ENCODE measurements at places on chromosomes 7 and 10.

DNA sequence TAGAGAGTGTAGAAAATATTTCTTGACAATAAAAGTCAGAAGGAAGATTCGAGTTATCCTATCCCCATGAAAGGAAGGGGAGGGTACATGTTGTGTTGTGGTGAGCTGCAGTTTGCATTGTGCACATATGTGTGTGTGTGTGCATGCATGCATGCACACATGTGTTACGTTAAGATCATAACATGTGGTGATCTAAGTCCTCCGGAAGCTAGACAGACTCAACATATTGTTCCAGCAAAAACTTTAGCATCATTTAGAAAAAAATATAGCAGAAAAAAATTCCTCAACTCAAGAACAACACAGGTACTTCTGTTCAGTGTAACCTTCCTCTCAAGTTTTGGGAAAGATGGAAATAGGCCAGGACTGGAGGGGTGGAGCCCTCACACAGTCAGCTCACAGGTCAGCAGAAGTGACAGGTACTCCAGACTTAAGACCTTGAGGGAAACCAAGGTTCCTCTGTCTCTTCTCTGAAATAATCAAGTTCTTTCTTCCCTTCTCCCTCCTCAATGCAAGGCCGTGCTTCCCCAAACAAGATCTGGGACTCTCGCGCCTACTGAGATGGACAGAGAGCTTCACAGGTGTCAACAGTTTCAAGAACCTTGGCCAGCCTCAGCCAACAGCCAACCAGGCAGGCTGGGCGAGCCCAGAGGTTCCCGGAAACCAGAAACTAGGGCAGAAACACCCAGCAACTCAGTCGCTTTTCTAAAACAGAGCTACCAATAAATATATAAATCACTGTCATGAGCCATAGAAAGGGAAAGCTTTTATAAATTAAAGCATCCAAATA, 205.2 kb downstream of the FAM107B start:
- no peak for DNase-seq

GRCh38 chr7:75629044-75629443, 109.7 kb downstream of the HIP1 start:
- no peak for DNase-seq

GRCh38 chr10:31669357-31669756, 259.3 kb downstream of the ARHGAP12 start:
- DNase-seq: no peak

GRCh38 chr10:46094197-46094500, 48.1 kb upstream of the MSMB start:
- no peak for DNase-seq

- DNase-seq: no peak
These were observed 36.6 kb downstream of the SIRT1 start for GRCh38 chr10:67921065-67921464.

GRCh38 chr7:22732556-22733126, 5.6 kb downstream of the IL6 start:
- no peak for DNase-seq

- DNase-seq: peak; percentile 28
These were observed 361.1 kb upstream of the IGFBP3 start for GRCh38 chr7:46282155-46282554.

DNA sequence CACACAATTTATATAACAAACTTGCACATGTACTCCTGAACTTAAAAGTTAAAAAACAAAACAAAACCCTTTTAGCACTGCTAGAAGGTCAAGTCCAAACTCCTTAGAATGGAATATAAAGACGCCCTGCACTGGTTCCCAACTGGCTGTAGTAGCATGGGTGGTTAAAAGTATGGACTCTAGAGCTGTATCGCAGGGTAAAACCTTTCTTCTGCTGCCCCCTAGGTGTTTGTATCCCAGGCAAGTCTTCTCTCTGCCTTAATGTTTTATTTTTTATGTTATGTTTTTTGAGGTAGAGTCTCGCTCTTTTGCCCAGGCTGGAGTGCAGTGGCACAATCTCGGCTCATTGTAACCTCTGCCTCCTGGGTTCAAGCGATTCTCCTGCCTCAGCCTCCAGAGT, 35.2 kb downstream of the LSMEM1 start:
- DNase-seq: no peak
